ENCODE measurements at places on chromosomes 5 and 9.

GRCh38 chr9:107810461-107810961, 320.9 kb upstream of the KLF4 start:
- no peak for DNase-seq

DNA sequence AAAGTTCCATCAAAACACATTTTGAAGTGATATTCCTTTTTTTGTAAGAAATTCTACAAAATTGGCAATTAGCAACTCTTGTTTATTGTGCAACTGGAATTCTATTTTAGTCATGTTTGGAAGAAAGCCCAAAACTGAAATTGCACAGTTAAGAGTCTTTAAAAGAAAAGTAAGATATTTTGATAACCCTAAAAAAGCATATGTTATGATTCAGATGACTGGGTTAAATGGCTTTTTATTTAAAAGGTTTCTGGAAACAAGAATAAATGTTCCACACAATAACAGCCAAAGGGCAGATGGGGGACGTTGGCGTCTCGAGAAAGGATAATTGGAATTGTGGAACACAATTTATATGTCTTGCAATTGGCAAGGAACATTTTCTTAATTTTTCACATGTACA, 275.2 kb downstream of the CDH9 start:
- no peak for DNase-seq

DNA sequence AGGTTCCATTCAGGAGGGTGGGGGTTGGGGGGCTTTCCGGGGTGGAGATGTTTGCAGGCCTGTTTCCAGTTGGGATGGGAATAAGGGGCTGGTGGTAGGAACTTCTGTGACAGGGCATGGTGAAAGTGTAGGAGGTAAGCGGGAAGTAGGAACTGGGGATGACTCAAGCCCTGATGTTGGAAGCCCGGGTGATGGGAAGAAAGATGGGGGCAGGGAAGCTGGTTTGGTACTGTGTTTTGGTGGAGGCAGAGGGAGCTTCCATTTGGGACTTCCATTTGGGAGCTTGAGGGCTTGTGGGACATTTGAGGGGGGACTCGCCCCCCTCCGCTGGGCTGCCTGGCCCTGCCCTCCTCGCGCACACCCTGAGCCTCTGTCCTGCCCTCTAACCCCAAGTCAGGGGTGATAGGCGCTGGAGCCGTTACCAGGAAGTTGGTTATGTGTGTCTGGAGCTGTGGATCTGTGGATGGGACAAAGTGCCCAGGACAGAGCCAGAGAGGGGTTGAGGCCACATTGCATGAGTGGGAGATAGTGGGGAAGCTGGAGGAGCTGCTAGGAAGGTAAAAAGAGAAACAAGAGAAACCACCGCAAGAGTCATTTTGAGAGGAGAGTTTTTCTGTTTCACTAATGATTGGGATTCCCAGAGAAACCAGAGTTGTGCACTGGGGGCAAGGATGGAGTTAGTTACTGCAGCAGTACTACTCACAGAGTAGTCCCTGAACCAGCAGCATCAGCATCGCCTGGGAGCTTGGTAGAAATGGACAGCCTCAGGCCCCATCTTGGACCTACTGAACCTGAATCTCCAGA, 6.6 kb downstream of the RGS14 start:
- no peak for DNase-seq

GRCh38 chr5:32848681-32849080, 137.6 kb downstream of the NPR3 start:
- DNase-seq = no peak

GRCh38 chr9:96150324-96151227, 151.4 kb downstream of the HSD17B3 start:
- DNase-seq = peak; percentile 45

DNA sequence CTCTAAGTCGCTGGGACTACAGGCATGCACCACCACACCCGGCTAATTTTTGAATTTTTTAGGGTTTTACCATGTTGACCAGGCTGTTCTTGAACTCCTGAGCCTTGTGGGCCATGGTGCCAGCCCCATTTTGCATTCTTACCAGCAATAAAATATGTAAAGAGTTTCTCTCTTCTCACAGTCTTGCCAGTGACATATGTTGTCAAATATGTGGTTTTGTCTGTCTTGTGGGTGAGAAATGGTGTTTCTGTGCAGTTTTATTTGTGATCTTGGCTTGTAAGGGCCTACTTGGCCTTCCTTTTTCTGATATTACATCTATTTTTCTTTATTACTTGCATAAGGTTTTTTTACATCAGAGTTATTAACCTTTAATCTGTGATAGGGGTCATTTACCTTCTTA, 47.1 kb downstream of the SPIN1 start:
- DNase-seq = no peak

DNA sequence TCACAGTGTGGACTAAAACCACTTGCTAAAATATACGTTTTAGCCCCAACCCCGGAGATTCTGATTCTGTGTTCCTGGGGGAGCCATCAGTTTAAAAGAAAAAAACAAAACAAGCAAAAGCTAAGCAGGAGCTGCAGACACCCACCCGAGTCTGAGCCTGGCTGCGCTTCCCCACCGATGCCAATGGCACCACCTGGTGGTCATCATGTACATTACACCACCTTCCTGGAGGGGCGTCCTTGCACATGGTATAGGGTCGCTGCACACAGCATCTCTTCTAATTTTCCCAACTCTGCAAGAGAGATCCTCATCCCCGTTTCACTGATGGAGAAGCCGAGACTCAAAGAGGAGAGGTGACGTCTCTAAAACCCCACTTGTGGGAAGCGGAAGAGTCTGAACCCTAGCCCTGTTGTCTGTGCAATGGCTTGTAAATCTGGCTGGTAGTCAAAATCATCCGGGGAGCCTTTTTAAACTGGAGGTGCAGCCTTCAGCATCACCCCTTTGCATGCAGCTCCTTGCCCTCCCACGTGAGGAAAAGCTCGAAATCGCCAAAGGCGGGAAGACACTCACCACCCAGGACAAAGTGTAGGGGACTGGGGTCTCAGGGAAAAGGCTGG, 23.1 kb upstream of the CNOT6 start:
- DNase-seq = peak; percentile 15
